ENCODE measurements at places on chromosomes 5 and 9.

- DNase-seq, result no peak
These were observed 269.8 kb downstream of the GADD45G start for GRCh38 chr9:89874351-89875321.

DNA sequence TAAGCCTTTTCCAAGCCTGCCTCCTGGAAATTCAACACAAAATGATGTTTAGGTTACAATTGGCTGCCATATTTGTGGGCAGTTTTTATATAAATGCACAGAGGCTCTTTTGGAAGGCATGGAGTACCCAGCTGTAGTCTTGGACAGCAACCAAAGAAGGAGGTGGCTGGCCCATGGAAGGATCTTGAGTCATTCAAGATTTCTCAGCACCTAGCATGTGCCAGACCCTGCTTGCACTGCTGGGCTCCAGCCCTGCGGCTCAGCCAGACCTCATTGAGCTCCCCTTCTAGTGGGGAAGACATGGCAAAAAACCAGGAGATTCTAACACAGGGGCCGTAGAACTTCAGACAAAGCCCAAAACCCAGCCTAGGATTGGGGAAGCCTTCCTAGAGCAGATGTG is 22.1 kb downstream of the JADE2 start:
- no peak for DNase-seq

DNA sequence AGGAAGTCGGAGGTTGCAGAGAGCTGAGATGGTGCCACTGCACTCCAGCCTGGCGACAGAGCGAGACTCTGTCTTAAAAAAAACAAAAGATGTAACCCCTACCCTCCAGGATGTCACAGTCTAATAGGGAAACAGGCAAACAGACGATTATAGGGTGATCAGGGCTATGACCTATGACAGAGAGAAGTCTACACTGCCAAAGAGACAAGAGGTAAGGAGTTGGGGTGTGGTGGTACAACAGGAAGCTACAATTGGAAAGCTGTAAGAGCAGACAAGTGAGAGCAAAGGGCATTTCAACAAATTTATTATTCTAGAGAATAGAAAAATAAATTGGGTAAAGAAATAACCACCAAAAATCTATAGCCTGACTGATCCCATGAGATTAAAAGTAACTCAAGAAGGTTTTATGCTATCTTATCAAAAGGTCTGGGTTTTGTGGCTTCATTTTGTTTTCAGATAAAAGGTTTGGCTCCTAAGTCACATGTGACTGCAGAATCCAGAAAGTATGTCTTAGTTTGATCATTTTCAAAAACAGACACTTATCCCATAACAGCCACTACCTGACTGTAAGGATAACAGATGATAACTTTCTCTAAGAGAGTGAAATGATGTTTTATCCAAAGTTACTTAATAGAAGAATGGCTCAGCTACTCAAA is 7.3 kb downstream of the CDC26 start:
- DNase-seq, result no peak

DNA sequence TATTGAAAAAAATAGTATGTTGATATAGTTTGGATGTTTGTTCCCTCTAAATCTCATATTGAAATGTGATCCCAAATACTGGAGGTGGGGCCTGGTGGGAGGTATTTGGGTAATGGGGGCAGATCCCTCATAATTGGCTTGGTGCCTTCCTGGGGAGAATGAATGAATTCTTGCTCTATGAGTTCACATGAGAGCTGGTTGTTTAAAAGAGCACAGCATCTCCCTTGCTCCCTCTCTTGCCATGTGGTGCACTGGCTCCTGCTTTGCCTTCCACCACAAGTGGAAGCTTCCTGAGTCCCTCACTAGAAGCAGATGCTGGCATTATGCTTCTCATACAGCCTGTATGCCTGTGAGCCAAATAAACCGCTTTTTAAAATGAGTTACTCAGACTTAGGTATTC is 154.8 kb downstream of the ADAMTS6 start:
- DNase-seq, result no peak

GRCh38 chr5:39420482-39421145 is 4.2 kb downstream of the DAB2 start:
- DNase-seq, result no peak

DNA sequence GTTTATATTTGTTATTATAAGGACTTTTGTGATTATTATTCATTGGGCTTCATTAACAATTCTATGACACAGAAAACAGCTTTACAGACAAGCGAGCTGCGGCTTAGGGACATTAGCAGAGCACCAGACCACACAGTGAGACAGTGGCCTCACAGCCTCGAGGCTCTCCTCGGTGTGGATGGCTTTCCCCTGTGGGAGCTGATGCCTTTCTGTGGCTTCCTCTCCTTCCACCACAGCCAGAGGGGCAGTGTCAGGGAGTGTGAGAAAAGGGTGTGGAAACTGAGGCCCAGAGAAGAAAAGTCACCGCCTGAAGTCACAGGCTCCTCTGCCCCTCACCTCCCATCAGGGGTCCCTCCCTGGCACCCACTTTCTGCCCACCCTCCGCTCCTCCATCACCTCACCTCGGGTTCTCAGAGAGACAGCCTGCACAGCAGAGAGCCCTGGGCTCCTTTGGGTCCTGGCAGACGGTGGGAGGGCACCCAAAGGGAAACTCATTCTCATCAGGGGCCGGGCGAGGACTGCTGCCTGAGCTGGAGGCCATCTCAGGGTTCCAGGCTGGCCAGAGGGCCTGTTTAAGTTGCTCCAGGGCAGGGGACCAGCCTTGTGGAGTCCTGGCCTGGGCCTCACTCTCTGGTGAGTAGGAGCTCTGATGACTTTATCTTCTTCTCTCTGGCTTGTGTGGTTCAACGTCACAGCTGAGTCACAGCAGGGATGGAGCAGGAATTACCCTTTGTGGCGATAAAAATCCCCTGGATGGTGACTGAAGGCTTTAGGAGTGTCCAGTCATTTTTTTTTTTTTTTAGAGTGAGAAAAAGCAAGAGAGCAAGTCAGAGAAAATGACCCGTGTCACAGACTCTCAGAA is 830 bp downstream of the TRAF1 start:
- DNase-seq, result no peak

- no peak for DNase-seq
These were observed 176.1 kb downstream of the TRPM3 start for GRCh38 chr9:70945301-70945700.

DNA sequence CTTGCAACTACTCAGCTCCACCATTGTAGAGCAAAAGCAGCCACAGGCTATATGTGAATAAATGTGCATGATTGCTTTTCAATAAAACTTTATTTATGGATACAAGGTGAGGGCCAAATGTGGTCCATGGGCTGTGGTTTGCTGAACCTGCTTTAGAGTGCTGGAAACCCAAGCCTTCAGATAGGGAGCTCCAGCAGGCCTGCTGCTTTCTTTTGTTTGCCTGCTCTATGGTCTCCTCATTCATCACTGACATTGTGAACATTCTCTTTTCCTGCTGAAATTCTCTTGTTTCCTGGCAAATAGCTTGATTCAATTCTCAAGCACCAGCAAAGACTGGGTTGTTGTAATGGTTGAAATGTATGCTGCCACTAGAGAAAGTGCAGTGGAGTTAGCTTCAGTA is 26.0 kb downstream of the EGFLAM start:
- no peak for DNase-seq

- DNase-seq, result no peak
These were observed 72.5 kb downstream of the AP3B1 start for GRCh38 chr5:78221964-78222451.

GRCh38 chr5:74767579-74767913 is 497 bp downstream of the NSA2 start:
- no peak for DNase-seq

DNA sequence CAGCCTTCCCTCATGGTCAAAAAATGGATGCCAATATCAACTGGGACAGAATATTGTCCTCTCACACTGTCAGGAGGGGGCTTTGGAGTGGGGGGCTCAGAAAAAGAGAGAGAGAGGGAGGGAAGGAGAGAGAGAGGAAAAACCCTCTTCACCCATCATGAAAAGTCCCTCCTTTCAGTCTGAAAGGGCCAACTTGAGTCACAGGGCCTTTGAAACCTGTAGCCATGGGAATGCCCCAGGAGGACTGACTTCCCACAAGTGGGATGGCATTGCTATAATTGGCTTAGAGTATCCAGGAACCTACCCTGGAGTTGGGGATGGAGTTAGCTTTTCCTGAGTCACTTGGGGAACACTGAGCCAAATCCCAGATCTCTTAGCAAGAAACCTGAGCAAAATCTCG is 41.2 kb downstream of the DNAJC21 start:
- no peak for DNase-seq

- no peak for DNase-seq
These were observed 253.8 kb downstream of the PBX3 start for GRCh38 chr9:126000731-126001580.

DNA sequence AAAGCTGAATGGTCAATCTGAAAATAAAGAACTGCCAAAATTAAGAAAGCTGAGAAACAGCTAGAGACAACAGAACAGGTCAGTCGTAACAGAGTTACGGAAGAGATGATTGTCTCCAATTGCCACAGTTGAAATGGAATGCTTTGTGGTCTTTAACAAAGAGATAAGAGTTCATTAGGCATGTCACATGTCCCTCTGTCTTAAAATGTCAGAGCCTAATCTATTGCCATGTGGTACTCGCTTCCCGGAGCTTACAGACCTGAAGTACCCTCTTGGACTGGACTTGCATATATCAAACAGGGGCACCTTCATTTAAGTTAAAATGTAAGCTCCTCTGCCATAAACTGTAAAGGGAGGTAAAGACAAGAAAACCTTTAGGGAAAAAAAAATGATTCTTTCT is 19.7 kb downstream of the TTC39B start:
- DNase-seq, result no peak

- no peak for DNase-seq
These were observed 9.7 kb downstream of the GRIN1 start for GRCh38 chr9:137148661-137149060.

DNA sequence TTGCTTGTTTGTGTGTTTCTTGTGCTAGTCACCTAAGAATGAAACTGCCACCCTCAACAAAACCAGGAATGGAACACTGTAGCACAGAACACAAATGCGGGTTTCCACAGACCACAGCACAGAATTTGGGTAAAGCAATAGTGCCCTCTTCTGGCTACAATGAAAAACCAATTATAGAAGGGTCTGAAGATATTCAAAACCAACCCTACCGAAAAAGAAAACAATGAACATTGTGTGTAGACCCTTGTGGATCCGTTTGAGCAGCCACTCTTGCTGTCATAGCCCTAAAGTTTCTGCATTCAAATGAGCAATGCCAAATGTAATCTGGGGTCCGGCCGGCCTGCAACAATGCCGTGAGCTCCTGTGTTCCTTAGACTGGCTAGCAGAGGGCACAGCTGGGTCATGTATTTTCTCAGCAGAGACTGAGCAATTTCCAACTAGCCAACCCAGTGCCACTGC is 8.3 kb upstream of the ENC1 start:
- no peak for DNase-seq

DNA sequence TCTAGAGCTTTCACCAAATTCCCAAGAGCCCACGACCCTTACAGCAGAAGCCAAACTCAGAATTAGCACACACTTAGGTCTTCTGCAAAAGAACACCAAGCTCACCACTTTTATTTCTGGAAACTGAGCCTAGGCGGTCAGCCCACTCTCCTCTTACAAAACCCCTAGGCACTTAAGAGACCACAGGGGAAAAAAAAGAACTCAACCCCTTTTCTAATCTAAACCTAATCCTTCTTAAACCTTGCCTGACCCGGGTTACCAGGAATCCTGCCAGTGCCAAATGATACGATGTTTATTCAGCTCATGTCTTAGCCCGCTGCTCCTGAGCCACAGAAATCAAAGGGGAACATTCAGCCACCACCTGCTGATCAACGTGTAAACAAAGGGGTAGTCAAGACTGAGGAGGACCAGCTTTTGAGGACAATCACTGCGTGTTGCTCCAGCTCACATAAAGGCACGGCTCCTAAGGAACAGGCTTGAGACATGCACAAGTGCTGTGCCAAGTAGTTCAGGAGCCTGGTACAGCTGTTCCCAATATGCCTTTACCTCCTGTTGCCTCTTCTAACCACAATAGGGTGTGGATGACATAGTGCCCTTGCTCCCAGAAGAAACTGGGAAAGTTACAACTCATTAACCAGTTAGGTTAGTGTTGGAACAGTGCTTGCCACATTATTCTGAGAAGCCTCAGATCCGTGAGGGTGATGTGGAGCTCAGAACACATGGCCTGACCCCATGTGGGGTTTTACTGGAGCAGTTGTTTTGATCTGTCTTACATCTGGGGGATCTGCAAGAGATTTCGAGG is 49.3 kb downstream of the ZFAND5 start:
- no peak for DNase-seq

DNA sequence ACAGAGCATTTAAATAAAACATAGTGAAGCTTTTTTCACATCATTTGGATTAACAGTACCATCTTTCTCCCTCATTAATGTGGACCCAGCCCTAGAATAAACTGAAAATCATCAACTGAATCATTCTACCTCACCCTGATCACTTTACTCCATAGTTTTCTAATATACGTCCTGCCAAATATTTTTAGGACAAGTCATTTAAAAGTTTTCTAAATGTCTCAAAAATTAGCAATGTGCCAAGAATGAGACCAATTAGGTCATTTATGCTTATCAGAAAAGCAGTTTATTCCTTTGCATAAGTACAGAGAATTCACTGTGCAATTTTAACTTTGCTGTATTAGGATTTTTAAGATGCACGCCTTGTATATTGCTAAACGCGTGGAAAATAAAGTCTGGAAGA is 284.4 kb downstream of the PIK3R1 start:
- DNase-seq, result no peak

GRCh38 chr5:125492977-125493376 is 746.5 kb upstream of the ZNF608 start:
- DNase-seq, result no peak

GRCh38 chr9:136949239-136949816 is 2.7 kb upstream of the LCN12 start:
- no peak for DNase-seq

DNA sequence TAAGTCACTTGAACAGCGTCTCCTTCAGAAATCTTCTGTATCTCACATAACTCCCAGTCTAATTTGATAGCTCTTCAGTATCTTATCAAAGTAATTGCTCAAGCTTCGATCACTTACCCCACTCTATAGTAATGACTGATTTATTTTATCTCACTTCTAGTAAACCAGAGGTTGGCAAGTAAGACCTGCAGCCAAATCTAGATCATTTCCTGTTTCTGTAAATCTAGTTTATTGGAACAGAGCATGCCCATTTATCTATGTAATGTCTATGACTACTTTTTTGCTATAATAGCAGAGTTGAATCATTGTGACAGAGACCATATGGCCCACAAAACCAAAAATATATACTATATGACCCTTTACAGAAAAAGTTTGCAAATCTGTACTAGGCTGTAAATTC is 40.1 kb downstream of the TSSK1B start:
- DNase-seq, result no peak

DNA sequence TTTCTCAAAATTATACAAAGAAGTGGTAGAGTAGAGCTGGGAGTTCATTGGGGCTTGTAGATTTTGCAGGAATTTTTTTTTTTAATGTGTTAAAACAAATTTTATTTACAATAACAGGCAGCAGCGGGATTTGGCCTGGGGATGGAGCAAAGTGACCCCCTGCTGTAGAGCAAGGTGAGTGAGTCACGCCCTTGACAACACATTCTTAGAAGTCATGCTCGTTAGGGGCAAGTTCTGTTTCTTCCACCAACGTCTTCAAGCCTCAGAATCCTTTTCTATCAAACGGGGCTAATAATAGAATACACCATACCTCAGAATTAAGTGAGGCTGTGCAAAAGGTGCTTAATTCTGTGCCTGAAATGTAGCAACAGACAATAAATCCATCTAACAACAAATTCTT is 1.1 kb upstream of the ANKDD1B start:
- DNase-seq, result no peak

GRCh38 chr5:163604013-163604412 is 98.6 kb downstream of the MAT2B start:
- DNase-seq, result no peak

Data from cortex of kidney (tissue), 1 donor.